ENCODE measurements at places on chromosomes 12 and 14. TPM values are rescaled to one million over a fixed set of nuclear protein-coding genes. Genes with fewer than 3 reads are reported as not detected.

CCDC175 gene
- total RNA-seq: 0.20 TPM

DNA sequence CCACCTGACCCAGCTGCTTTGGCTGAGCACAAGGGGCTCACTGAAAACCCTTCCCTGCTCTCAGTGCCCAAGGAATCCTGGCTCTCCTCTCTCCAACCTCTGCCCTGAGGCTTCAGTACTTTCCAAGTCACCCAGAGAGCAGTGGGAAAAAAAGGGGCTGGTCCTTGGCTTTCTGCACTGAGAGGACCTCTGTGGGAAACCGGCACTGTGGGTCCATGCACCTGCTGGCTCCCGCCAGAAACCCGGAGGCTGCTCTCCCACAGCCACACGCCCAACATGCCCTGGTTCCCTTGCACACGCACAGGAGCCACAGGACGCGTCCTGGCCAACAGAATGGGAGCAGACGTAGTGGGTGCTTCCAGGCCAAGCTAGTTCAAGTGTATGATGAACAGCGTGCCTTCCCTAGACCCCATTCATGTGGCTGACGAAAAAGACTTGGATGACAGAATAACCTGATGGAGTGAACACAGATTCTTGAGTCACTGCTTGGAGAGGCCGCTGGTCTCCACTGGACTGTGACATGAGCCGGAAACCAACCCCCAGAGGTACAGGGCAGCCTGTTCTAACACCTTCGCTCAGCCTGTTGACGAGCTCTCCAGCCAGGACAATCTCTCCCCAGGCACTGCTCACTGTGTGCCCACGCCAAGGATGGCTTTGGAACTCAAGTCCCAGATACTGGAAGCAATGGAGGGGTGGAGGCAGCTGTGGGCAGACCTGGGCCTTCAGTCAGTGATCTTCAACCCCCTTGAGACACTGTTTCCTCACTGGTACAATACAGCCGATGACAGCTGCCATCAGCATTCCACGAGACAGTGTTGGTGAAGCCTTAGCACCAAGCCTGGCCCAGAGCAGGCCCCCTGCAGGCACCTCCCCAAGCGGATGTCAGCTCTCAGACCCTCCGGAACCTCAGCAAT, 87.7 kb downstream of the ITPK1 start:
- no peaks in the 10 kb centered on the region for H3K27me3 ChIP-seq
- H3K4me1 ChIP-seq: peaks cover 23% of the 10 kb centered on the region
- H3K27ac ChIP-seq: no peak overlapping the region
- no peak overlapping the region for H3K4me3 ChIP-seq
- no peak for DNase-seq
- no peaks in the 10 kb centered on the region for H3K36me3 ChIP-seq

LMO3 gene
- total RNA-seq: 39.4 TPM

DNA sequence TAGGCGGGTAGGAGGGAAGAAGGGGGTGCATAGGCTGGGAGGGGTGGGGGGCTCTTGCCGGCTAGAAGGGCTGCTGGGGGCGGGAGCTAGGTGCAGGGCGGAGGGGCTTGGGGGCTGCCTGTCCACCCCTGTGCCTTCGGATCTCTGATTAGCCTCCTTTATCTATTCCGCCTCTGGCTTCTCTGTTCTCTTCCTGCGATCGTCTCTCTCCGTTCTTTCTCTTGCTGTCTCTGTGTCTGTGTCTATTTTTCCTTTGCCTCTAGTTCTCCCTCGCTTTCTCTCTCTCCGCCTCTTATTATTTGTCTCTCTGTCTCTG, 166.7 kb upstream of the LHX5 start:
- H3K4me1 ChIP-seq: peaks cover 6% of the 10 kb centered on the region
- peak overlapping the region; percentile 69 for H3K4me3 ChIP-seq
- peaks cover 76% of the 10 kb centered on the region for H3K27me3 ChIP-seq
- peak overlapping the region; percentile 42 for H3K27ac ChIP-seq
- DNase-seq: no peak

DNA sequence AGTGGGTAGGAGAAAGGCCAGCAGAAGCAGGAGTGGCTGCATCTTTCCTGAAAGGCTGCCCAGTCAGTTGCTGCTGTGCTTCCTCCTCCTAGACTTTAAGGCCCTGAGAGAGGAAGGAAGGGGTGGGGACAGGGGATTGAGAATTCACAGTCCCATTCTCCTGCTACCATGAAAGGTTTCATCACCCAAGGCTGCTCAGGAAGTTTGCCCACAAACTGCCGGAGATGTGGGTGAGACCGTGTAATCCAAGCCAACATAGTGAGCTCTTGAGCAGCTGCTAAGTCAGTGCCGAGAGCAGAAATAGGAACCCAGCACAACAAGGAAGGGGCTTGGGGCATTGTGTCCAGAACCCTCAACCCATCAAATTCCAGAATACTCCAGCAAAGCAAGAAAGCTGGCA, at the start of gene CTSG:
Gene CTSG (minus strand): TSS at position 69 of the 400 bp plus-strand sequence. CDS start 27 bp downstream, at position 42.
- H3K4me3 ChIP-seq: no peak within 1 kb of the TSS
- H3K27ac ChIP-seq: no peak within 1 kb of the TSS
- H3K36me3 ChIP-seq: no peaks in the 10 kb centered on the region
- no peaks in the 10 kb centered on the region for H3K27me3 ChIP-seq

- no peak overlapping the region for H3K4me3 ChIP-seq
- H3K4me1 ChIP-seq: peaks cover 35% of the 10 kb centered on the region
- no peaks in the 10 kb centered on the region for H3K27me3 ChIP-seq
- no peaks in the 10 kb centered on the region for H3K36me3 ChIP-seq
- no peak overlapping the region for H3K27ac ChIP-seq
Measured at GRCh38 chr14:43901911-43902673, 605.0 kb downstream of the FSCB start.

GRCh38 chr12:88360343-88360742, 218.2 kb downstream of the TMTC3 start:
- no peaks in the 10 kb centered on the region for H3K27me3 ChIP-seq
- peaks cover 3% of the 10 kb centered on the region for H3K4me1 ChIP-seq
- no peaks in the 10 kb centered on the region for H3K36me3 ChIP-seq
- no peak for DNase-seq

SMIM41 gene
- total RNA-seq: not detected

DNA sequence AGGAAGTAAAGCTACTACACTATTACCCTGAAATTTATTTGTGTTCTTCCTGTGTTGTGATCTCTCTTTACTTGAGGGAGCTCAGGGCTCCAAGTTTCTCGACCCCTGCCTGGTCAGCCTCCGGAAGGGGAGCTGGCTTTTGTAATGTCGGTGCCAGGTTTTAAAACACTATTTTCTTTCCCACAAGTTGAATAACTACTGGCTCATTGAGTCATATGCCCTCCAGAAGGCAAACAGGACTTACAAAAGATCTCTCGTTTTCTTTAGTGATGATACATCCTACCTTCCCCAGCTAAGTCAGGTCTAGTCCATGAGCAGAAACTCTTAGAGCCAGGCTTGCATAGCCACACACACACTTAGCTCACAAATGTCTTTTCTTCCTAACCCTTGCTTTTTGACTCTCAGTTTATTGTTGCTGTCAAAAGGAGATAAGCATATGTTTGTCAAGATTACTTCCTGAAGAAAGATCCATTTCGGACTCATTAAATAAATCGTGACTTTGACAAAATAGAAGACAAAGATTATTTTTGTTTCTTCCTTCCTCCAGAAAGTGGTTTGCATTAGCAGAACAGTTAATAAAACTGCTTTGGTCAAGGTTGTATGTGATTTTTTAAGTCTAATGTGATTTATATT, 209.8 kb upstream of the FLRT2 start:
- no peak for DNase-seq
- H3K4me3 ChIP-seq: no peak overlapping the region
- no peak overlapping the region for H3K27ac ChIP-seq
- no peaks in the 10 kb centered on the region for H3K27me3 ChIP-seq
- peaks cover 7% of the 10 kb centered on the region for H3K4me1 ChIP-seq

DNA sequence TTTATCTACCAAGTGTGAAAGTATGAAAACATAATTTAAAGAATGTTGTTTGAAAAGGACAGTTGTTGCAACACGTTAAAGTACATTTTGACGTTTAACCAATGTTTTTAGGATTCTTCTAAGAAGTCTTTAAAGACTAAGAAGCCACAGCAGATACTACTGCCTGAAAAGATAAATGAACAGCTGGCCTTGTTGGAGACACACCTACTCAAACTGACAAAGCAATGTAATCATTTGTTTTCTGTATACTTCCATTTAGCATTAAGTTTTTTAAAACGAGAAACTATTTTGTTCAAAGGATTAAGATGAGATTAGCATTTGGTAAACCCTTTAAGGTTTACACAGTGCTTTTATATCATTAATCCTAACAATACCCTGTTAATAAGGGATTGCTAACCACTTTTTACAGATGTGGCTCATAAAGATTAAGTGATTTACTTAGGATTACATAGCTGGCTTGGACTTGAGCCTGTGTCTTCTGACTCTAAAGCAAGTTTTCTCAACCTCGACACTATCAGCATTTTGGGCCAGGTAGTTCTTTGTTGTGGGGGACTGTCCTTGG, 134.4 kb downstream of the CFAP54 start:
- no peak overlapping the region for H3K27ac ChIP-seq
- H3K4me3 ChIP-seq: no peak overlapping the region
- no peaks in the 10 kb centered on the region for H3K4me1 ChIP-seq
- no peaks in the 10 kb centered on the region for H3K36me3 ChIP-seq
- DNase-seq: no peak

KRT72 gene
- total RNA-seq: not detected

DNA sequence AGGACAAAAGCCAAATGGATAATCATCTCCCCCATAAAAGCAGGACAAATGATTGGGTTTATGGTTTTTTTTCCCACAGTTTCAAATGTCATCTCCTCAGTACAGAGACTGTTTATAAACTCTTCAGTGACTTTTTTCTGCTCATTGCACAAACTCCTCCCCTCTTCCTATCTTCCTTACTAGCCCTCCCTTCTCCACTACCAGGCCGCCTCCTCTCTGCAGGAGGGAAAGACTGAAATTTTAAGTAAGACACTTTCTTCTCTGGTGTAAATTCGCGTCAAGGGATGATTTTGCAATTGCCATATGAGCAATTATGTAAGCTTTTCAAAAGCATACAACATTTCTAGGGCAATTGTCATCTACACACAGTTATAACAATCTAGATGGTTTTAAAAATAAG, 37.0 kb downstream of the BTG1 start:
- H3K27me3 ChIP-seq: no peaks in the 10 kb centered on the region
- no peak for DNase-seq
- peaks cover 59% of the 10 kb centered on the region for H3K4me1 ChIP-seq

PARPBP gene
- 17.0 TPM for total RNA-seq

DNA sequence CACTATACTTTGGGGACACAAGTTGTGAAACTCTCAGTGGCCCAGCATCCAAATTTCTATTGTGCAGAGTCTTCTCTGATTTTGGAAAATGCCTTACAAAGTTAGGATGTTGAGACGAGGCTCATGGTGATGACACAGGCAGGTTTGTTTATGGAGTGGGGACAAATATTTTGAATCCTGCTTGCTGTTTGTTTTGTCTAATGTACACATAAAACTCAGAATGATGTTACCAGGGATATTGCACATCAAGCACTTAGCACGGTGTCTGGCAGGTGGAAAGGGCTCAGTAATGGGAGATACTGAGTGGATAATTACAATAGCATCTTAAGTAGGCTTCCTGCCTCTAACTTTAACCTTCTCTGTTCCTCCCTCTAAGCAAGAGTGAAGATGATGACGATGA, 628.9 kb upstream of the TBX3 start:
- no peaks in the 10 kb centered on the region for H3K4me1 ChIP-seq
- peaks cover 6% of the 10 kb centered on the region for H3K27me3 ChIP-seq
- no peak for DNase-seq
- H3K4me3 ChIP-seq: no peak overlapping the region
- no peaks in the 10 kb centered on the region for H3K36me3 ChIP-seq

DNA sequence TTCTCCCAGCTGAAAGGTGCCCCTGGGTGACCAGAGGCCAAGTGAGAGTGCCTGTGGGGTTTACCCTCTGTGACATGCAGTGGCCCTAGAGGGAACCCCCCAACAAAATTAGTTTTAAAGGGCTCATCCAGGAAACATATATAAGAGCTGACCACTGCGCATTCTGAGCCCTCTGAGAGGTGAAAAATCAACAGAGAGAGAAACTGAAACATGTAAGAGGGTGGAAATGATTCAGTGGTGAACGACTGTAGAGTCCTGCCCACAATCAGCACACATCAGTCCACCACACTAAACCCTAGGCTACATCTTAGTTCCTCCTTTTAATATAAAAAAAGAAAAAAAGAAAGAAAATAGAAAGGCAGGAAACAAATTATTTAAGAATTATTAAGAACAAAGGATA, 21.0 kb upstream of the ACSM4 start:
- H3K27ac ChIP-seq: no peak overlapping the region
- DNase-seq: no peak
- H3K4me1 ChIP-seq: peaks cover 3% of the 10 kb centered on the region

GRCh38 chr12:50825372-50825838, 17.3 kb upstream of the TMPRSS12 start:
- no peak overlapping the region for H3K27ac ChIP-seq
- peaks cover 11% of the 10 kb centered on the region for H3K4me1 ChIP-seq
- no peaks in the 10 kb centered on the region for H3K36me3 ChIP-seq
- no peak overlapping the region for H3K4me3 ChIP-seq
- H3K27me3 ChIP-seq: no peaks in the 10 kb centered on the region

- H3K36me3 ChIP-seq: peaks cover 3% of the 10 kb centered on the region
- no peak overlapping the region for H3K4me3 ChIP-seq
- no peaks in the 10 kb centered on the region for H3K27me3 ChIP-seq
- DNase-seq: no peak
- no peak overlapping the region for H3K27ac ChIP-seq
Measured at GRCh38 chr12:109140560-109140959, 24.2 kb downstream of the ACACB start.

DNA sequence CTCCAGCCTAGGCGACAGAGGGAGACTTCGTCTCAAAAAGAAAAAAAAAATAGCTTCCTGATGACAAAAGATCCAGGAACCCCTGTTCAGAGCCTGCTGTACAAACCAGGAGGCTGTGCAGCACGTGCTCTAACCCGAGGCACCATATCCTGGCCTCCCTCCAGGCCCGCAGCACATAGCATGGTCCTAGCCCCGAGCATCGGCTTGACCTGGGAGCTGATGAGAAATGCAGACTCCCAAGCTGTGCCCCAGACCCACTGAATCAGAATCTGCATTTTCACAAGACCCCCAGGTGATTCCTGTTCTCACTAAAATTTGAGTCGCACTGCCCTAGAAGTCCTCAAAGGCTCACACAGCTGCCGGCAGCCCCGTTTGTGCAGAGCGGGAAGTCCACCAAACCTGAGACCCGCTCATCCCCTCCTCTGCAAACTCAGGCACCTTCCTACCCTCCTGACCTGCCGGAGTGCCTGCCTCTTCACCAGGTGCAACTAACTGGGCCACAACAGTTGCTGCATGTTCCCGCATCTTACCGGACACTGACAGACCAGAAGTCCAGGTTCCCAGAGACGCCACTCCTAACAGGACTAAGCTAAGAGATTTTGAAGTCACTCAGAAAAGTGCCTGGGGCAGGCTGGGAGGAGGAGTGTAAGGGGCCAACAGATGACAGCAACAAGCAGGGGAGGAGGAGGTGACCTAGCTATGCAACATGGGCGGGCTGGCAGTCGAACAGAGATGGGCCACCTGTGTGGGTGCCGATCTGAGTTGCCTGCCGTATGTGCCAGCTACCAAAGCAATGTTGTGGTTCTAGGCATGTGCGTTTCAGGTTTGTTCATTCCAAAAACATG, 24.0 kb upstream of the RIN3 start:
- no peak for DNase-seq
- H3K4me3 ChIP-seq: no peak overlapping the region
- no peak overlapping the region for H3K27ac ChIP-seq
- no peaks in the 10 kb centered on the region for H3K4me1 ChIP-seq
- H3K36me3 ChIP-seq: no peaks in the 10 kb centered on the region

GRCh38 chr12:124021007-124021406, 48.0 kb downstream of the ZNF664 start:
- H3K36me3 ChIP-seq: peaks cover 1% of the 10 kb centered on the region
- no peaks in the 10 kb centered on the region for H3K27me3 ChIP-seq
- H3K4me1 ChIP-seq: no peaks in the 10 kb centered on the region
- H3K27ac ChIP-seq: no peak overlapping the region
- H3K4me3 ChIP-seq: no peak overlapping the region
- no peak for DNase-seq
